Esophagus mucosa (tissue), 1 donor: ENCODE measurements at places on chromosomes 6 and 20. TPM values are rescaled to one million over a fixed set of nuclear protein-coding genes. Genes with fewer than 3 reads are reported as not detected.

The MTO1 gene
- total RNA-seq, result 18.5 TPM

The TAGAP gene
- total RNA-seq, result 0.92 TPM

The BTNL2 gene
- not detected for total RNA-seq

The GSTA2 gene
- not detected for total RNA-seq

The TFAP2C gene
- 30.8 TPM for total RNA-seq

The KIF25 gene
- total RNA-seq, result not detected

The RAET1G gene
- total RNA-seq, result 24.7 TPM

The PHACTR3 gene
- not detected for total RNA-seq

The TLDC2 gene
- total RNA-seq, result 0.20 TPM

The GATA5 gene
- total RNA-seq, result not detected

The PHF20 gene
- 17.3 TPM for total RNA-seq

The BCAS1 gene
- total RNA-seq, result 1.8 TPM

The CLDN20 gene
- total RNA-seq, result not detected

The GUCA1A gene
- not detected for total RNA-seq

The SULF2 gene
- 26.4 TPM for total RNA-seq

The ECT2L gene
- total RNA-seq, result not detected

The CST3 gene
- total RNA-seq, result 292 TPM

The NUDT3 gene
- 18.7 TPM for total RNA-seq

The BIRC7 gene
- not detected for total RNA-seq
